ENCODE measurements at places on chromosomes 5 and 9. TPM values are rescaled to one million over a fixed set of nuclear protein-coding genes. Genes with fewer than 3 reads are reported as not detected.

The OTP gene
- not detected for total RNA-seq

The LAMC3 gene
- total RNA-seq, result 4.8 TPM

The OGN gene
- total RNA-seq, result 9.4 TPM

The CYLC2 gene
- total RNA-seq, result not detected

The IL7R gene
- total RNA-seq, result 5.2 TPM

The HTR4 gene
- total RNA-seq, result 0.16 TPM

The BRINP1 gene
- total RNA-seq, result not detected

The DBH gene
- not detected for total RNA-seq
